ENCODE measurements at places on chromosomes 16 and 17.

- no peak for DNase-seq
These were observed 31.2 kb downstream of the RNF135 start for GRCh38 chr17:31002047-31002446.

- no peak for DNase-seq
These were observed 39.7 kb upstream of the IRX3 start for GRCh38 chr16:54326266-54326662.

GRCh38 chr17:66313995-66314659 is 11.7 kb downstream of the PRKCA start:
- no peak for DNase-seq

DNA sequence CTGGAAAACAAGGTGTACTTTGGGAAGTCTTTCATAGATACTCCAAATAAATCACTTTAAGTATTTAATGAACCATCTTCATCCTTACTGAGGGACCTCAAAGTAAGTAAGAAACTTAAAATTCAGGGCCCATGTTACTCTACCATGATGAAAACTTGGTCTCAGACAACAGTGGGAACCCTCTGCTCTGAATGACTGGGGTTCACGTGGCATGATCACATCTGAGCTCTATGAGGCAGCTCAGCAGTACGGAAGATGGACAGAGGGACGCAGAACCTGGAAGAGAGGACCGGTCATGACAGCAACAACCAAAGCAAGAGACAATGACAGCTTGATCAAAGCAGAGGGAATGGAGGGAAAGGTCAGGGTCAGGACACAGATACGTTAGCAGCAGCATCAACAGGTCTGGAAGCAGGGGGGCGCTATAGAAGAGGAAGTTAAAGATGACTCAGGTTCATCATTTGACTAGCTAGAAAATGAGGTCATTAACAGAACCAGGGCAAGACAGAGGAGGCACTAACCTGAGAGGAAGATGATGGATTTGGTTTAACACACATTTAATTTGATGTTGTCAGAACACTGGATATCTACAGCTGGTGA is 9.5 kb downstream of the XPO6 start:
- peak; percentile 62 for DNase-seq

- DNase-seq, result no peak
These were observed 42.6 kb downstream of the KLHDC4 start for GRCh38 chr16:87723226-87723623.

DNA sequence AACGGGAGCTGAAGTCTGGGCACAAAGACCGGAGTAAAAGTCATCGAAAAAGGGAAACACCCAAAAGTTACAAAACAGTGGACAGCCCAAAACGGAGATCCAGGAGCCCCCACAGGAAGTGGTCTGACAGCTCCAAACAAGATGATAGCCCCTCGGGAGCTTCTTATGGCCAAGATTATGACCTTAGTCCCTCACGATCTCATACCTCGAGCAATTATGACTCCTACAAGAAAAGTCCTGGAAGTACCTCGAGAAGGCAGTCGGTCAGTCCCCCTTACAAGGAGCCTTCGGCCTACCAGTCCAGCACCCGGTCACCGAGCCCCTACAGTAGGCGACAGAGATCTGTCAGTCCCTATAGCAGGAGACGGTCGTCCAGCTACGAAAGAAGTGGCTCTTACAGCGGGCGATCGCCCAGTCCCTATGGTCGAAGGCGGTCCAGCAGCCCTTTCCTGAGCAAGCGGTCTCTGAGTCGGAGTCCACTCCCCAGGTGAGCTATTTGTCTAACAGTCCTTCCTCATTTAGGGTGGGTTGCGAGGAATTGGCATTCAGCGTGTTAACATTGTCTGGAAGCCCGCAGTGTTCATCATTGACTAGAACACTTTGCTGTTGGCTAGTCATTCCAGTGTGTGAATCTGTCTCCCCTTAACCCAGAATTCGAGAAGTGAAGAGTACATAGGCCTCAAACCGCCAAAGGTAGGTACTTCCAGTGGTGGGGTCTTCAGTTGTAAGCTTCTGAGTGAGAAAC is 1.5 kb downstream of the CDK12 start:
- DNase-seq, result peak; percentile 23

GRCh38 chr17:56114469-56114868 is 38.8 kb upstream of the ANKFN1 start:
- DNase-seq, result no peak

- no peak for DNase-seq
These were observed 20.5 kb downstream of the PEMT start for GRCh38 chr17:17570798-17571716.
